Activated CD4-positive, CD25-positive, alpha-beta regulatory T cell (primary cell): ENCODE measurements at places on chromosomes 16 and 17.

- no peak for DNase-seq
These were observed 155.9 kb downstream of the NTN1 start for GRCh38 chr17:9177212-9177611.

DNA sequence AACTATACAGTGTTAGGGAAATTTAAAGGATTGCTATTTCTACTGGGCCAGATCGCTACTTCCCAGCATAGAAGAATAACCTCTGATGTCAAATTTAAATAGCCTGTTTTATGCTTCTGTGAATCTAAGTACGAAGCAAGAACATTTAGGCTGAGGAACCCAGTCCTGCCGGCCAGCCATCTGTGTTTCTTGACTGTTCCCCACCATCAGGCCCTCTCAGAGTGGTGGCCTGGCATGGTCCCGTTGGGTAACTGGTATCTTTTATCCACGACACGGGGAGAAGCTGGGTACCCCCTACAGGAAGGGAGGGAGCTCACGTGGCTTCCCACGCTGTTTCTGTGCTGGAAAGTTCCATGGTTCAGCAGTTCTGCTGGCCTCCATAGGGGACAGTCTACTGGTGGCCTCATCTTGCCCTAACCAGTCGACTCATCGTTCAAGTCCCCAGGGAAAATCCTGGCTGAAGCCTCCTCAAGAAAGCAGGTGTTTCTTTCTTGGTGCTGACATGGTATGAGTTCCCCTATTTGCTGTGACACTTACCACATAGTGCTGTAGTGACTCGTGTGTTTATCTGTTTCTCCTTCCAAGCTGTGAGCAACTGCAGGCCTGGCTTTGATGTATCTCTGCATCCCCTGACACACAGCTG, 201.7 kb upstream of the NLRP1 start:
- DNase-seq, result no peak

- DNase-seq, result no peak
These were observed 97.8 kb upstream of the MAF start for GRCh38 chr16:79698341-79698753.

GRCh38 chr17:11874756-11875155, 122.5 kb downstream of the ZNF18 start:
- DNase-seq, result no peak

DNA sequence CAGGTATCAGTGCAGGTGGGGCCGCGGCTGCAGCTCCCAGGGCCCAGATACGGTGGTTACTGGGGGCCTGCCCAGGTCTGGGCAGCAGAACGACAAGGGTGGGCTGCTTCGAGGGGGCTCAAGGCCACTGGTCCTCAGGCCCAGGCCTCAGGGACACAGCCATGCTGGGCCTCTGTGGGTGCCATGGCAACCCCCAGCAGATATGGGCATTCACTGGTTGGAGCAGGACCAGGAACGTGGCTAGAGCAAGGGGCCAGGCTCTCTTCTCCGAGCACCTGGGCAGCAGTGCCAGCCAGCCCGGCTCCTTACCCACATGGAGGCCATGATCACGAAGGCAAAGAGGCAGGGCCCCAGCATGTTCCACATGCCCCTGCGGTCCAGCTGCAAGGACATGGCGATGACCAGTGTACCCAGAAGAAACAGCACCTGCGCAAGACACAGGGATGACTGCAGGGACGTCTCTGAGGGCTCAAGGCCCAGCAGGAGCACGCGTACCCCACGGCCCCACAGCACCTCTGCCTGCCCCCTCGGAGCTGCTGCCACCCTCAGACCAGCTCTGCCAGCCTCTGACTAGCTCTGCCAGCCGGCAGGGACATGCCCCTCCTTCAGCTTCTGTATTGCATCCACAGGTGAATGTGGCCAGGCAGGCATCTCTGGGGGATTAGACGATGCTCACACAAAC, 2.1 kb upstream of the MRPL28 start:
- no peak for DNase-seq

GRCh38 chr17:79389896-79390295, 221.0 kb downstream of the RBFOX3 start:
- no peak for DNase-seq

DNA sequence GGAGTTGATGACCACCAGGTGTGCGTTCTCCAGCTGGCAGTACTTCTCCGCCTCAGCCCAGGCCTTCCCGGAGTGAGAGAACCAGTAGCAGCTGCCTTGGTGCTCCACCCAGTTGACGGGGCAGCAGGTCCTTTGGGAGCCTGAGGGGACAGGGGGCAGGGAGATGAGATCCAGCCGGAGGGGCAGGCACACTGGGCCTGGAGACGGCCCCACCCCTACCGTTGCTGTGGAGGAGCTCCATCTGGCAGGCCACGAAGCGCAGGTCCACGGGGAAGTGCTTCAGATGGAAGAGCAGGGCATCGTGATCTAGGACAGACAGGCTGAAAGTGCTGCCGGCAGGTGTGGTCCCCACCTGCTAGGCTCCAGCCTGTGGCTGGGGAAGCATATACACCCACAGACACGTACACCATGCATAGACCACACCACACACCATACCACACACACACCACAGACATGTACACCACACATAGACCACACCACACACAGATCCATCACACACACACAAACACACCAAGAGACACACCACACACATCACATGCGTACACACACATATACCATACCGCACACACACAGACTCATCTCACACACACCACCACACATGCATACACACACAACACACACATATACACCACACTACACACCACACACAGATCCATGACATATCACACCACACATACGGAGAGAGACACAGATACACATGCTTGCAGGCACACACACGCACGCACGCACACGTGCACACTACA, 7.4 kb downstream of the ASGR2 start:
- DNase-seq, result no peak
